Stimulated activated CD4-positive, alpha-beta T cell treated with anti-CD3 and anti-CD28 coated beads, Interleukin-12 subunit alpha, Interleukin-12 subunit beta, amount 100 ng/mL, for 24 hours (primary cell): ENCODE measurements at places on chromosomes 1 and 21.

- DNase-seq, result no peak
These were observed 7.5 kb upstream of the LORICRIN start for GRCh38 chr1:153251988-153252387.

DNA sequence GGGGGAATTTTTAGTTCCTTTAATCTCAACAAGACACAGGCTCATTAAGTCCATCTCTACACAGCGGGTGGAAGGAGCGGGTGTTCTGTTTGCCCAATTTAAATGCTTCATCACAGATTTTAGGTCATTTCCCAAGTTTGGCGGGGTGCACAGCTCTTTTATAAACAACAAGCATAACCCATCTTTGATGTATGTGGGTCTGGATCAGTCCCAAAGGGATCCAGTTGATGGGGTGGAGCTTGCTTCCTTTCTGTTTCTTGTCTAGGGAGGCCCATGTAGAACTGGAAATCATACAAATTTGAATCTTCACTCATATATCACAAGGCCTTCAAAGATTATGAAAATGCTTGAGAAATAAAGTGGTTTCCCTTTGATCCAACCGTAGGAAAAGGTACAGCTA, 140.5 kb upstream of the C8B start:
- no peak for DNase-seq

DNA sequence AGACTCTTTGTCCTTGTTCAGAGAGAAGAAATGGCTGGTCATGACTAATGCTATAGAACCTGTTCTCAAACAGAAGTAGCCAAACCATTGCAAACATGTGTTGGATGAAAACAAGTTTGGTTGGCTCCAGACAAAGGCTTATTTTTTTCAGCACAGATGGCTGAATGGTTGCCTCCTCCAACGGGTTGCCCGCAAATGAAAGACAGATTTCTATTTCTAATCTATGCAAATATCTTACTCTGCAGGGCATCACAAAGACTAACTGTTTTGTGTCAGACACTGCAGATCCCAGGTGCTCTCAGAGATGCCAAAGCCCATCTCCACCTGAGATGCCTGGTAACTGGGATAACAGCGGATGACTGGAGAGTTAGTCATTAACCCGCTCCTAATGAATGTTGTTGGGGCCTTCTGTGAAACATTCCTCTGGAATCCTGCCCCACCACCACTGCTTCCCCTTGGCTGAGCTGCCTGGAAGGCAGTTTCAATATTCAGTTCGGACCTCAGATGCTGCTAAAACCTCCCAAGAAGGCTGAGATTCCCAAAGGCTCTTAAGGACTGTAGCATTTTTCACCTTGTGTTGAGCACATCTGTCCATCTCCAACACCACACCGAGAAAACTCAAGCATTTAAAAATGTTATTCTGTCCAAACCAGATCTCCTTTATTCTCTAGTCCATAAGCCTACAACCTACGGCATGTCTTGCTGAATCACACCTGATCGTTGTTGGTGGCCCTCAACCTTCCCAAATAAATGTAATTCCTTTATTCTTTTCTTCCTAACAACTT, 104.4 kb downstream of the PTPN14 start:
- no peak for DNase-seq

- DNase-seq, result no peak
These were observed 169.1 kb downstream of the DYRK1A start for GRCh38 chr21:37535672-37536071.

GRCh38 chr1:75492011-75492410, 118.9 kb downstream of the SLC44A5 start:
- no peak for DNase-seq

DNA sequence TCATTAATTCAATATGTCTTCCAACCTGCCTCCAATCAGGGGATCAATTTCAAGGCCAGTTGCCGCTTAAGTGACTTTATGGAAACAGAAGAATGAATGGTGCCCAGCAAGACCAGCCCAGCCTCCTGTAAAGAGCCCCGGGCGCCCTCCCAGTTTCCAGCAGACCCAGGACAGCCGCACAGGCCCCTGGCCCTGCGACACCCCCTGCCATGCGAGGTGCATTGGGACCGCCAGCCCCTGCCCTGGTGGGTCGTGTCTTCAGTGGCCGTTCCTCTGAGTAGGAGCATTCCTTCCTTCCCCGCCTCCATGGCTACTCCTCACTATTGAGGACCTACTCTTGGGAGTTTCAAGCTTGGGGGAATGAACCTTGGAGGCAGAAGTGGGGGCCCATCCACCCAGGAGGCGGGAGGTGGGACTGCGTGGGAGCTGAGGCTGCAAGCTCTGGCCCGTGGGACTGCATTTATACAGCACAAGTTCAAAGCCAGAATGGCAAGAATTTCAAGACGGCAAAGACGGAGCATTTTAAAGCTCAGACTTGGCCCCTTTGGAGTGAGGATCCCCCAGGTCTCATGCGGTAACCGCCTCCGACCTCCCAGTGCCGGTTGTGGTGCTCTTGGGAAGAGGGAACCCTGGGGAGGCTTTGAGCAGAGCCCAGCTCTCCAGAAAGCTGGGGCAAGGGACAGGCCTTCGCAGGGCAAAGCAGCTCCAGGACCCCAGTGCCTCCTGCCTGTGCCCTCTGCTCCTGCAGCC, 73.1 kb upstream of the ACTRT2 start:
- no peak for DNase-seq

GRCh38 chr1:203170625-203171330, 4.8 kb downstream of the MYBPH start:
- no peak for DNase-seq

- DNase-seq, result no peak
These were observed 129.6 kb downstream of the PRDM16 start for GRCh38 chr1:3198371-3199271.

- no peak for DNase-seq
These were observed 212.7 kb upstream of the NRIP1 start for GRCh38 chr21:15277466-15277865.

DNA sequence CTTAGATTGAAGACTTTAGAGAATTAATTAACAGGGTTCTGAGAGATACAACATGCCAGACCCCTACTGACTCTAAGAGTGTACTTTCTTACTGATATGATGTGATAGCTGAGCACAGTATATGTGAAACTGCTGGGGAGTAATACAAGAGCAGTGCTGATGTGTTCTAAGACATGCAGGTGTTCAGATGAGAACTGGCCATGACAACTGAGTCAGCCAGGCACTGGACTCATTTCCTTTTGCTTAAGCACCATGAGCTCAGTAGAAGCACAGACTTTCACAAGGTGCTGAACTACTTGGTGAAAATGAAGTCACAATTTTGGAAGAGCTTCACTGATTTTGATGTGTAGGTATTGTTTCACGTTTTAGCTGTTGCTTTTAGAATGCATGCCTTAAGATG, 15.9 kb upstream of the POGZ start:
- DNase-seq, result no peak

GRCh38 chr1:27218736-27219135, 15.7 kb upstream of the WDTC1 start:
- DNase-seq, result no peak

DNA sequence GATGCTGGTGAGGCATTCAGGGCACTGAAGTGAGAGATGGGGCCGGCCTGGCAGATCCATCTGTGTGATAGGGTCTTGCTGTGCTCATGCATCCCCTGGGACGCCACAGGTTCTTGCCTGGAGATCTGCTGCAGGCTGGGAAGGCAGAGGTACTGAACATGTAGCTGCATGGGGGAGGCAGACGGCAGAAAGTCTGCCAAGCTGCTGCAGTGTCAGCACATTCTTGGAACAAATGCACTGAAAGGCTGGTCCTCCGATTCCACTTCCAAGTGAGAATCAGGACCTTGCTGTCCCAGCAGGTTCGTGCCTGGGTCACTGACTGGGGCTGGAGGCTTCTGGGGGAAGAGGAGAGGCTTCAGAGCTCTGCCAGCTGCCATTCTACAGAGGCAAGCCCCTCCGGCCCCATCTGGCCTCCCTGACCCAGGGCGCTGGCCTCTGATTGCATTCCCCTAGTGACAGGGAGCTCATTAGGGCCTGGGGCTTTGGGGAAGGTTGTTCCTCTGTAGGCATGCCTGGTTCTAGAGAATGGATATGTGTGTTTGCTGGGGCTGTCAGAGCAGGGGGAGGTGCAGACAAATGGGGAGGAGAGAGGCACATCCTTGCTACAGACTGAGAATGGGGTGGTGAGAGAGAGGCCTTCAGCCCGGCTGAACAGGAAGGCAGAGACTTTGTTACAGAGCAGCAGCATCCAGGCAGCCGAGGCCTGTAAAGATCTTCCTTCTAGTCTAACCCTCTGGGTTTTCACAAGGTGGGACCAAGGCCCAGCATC, 174.0 kb downstream of the TRABD2B start:
- no peak for DNase-seq

- DNase-seq, result no peak
These were observed 5.6 kb upstream of the TFF3 start for GRCh38 chr21:42320791-42321190.

DNA sequence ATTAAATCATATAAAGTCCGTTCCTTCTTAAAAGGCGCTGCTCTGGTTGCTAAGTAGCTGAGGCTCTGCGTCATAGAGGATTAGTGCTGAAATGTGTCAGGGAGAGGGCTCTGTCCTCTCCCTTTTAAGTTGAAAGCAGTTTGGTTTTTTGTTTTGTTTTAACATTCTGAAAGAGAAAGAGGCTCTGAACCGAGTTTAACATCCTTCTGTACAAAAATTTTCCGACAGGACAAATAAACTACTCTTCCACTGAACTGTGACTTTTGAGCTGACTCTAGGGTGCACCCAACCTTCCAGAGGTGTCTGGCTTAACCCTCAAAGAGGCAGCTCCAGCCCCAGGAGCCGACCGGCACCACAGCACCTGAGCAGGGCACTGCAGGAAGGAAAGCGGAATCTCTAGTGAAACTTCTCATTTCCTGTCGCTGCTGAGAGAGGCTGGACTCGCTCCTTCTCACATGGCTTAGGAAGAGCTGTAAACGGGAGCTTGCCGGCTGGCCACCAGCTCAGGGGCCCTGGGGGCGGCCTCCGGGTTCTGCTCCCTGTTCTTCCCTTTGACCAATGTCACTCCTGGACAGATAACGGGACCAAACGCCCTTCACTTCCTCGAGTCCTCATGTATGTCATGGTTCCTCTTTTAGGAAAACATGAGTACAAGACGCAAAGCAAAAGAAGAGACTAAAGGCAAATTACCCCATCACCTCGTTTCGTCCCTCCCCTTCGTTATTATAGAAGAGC, 1.2 kb downstream of the VAV3 start:
- peak; percentile 40 for DNase-seq

GRCh38 chr1:68173936-68174737, 58.2 kb downstream of the WLS start:
- DNase-seq, result no peak

- no peak for DNase-seq
These were observed 19.6 kb upstream of the C1orf174 start for GRCh38 chr1:3919706-3920105.

DNA sequence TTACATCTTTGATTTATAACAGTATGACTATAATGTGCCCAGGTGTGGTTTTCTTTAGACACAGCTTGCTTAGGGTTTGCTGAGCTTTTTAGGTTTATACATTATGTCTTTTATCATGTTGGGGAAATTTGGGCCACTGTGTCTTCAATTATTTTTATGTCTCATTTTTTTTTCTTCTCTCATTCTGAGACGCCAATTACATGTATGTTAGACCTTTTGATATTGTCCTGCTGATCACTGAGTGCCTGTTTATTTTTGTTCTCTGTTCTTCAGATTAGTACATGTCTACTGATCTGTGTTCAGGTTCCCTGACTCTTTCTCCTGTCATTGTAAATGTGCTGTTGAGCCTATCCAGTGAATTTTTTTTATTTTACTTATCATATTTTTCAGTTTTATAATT, 36.1 kb downstream of the TNNT2 start:
- DNase-seq, result no peak

DNA sequence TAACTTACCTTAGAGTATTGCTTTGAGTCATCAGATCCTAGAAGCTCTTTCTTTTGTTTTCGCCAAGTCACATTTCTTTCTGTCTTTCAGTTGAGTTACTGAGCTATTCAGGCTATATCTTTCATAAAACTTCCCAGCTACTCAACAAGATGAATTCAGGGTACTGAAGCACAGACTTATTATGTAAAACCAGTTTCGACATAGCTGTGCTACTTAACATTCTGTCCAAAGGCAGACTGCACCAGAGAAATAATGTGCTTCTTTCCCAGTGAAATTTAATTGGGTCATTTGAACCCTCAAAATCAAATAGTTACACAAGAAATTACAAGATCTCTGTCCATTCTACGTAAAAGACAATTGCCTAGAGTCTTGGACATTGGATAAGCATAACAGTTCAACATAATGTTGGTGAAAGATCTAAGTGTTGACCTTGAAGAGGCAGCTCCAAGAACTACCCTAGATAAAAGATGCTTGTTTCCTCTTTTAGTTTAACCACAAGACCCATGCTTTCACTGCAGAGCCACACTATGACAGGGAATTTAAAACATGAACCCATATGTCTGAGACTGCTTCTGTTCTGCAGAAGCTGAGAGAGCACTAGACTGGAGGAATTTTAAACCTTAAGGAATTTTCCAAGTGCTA, 163.2 kb downstream of the LRRC40 start:
- no peak for DNase-seq

- no peak for DNase-seq
These were observed 33.7 kb upstream of the IFI44L start for GRCh38 chr1:78586572-78586971.

DNA sequence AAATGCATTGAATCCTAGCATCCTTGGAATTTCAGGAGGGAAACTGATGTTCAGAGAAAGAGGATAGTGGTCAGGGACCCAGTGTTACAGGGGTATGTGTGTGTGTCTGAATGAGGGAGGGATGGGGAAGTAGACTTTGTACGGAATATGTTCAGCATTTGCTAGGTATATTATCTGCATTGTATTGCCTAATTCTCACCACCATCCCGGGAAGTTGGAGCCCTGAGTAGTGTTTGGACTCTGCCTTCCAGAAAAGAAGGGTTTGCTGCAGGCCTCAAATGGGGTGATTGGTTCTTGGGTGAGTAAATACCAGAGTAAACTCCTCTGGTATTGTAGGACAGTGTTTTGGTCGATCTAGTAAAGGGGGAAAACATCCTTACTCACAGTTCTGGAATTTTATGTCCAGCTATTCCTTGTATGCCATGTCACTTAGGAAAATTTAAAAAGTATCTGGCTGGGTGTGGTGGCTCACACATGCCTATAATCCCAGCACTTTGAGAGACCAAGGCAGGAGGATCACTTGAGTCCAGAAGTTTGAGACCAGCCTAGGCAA, 7.1 kb upstream of the ZNF496 start:
- DNase-seq, result no peak
